Activated CD4-positive, CD25-positive, alpha-beta regulatory T cell (primary cell): ENCODE measurements at places on chromosomes 3 and 15.

DNA sequence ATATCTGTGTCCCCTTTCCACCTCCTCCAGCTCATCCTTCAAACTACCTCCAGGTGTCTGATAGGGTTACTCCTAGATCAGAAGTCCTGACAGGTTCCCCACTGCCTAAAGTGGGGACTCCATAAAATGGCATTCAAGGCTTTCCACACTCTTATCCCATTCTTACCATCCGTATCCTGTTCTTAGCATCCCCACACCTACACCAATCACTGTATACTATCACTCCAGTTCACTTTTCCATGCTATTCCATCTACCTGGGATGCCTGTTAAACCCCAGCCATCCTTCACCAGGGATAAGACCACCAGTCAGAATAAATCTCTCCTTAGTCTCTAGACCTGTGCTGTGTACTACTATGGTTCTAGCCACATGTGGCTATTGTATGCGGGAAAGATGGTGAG is 19.1 kb downstream of the SSR3 start:
- DNase-seq, result no peak

DNA sequence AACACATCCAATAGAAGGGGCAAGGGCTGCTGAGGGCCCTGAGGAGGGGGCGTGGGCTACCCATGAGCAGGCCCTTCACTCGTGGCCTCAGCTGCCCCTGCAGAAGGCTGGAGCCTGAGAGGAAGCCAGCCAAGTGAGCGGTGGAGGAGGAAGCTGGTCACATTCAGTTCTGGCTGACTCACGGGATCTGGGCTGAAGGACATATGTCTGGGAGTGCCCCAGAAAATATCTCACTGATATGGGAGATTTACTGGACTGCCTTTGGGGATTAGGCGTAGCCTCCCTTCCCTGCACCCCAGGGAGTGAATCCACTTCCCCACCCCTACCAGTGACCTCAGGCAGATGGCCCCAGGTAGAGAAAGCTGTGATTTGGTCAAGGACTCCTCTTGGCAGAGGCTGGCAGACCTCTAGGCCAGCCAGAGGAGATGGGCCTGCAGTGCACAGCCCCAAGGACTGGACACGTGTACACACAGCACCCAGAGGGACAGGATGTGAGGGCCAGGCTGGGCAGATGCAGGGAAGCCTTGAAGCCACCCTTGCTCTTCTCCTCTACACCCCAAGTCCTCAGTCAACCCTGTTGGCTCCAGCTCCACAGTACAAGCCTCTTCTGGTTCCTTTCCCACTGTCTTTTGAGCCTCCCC is 14.2 kb upstream of the ANKDD1A start:
- DNase-seq, result no peak

- DNase-seq, result no peak
These were observed 222.3 kb upstream of the THBS1 start for GRCh38 chr15:39358441-39359041.

DNA sequence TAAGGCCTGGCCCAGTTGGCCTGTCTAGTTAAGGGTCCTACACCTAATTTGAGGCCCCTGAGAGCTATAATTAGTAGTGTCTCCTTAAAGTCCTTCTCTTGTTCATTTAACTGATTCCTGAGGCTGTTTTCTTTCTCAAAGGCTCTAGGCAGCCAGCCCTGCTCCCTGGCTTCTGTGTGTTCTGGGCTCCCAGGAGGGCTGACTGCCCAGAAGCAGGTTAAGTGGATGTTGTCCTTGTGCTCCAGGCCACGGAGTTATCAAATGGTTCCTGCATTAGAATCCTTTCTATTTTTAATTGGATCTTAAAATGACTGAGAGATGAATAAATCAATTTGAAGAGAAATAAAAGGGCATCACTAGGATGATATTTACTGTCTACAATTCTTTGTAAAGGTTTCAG is 140.0 kb downstream of the SNRK start:
- DNase-seq, result no peak

DNA sequence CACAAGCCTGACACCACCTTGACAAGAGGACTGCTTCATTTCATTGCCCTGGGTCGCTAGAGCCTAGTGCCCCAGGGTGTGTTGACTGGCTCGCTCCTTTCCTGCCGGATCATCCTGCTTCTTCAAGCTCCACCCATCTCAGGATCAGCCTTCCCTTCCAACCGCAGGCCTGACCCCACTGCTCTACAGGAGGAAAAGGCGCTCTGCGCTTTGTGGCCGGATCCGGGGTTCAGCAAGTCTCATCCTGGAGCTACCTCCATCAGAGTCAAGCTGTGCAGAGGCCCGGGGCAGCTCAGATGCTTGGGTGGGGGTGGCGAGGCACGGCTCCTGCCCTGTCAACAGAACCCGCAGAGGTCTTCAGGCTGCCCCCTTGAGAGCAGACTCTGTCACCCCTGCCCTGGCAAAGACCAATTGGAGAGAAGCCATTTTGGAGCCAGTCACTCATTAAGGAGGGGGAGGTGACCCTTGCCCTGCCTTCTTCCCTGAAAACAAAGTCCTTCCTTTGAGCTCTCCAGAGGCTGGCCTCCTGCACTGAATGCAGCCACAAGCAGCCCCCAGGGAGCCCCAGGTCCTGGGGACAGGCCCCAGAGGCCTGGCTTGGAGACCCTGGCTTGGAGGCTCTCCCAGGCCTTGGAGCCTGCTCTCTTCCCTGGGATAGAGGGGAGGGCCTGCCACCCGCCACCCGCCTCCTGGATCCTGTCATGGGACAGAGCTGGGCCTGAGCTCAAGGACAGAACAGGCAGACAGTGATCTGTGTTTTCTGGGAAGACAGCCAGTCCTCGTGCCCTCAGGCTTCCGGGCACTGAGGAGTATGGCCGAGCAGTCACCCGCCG is 80.3 kb downstream of the CPN2 start:
- DNase-seq, result no peak

- DNase-seq, result no peak
These were observed 1.0 kb downstream of the C3orf38 start for GRCh38 chr3:88150806-88151205.

DNA sequence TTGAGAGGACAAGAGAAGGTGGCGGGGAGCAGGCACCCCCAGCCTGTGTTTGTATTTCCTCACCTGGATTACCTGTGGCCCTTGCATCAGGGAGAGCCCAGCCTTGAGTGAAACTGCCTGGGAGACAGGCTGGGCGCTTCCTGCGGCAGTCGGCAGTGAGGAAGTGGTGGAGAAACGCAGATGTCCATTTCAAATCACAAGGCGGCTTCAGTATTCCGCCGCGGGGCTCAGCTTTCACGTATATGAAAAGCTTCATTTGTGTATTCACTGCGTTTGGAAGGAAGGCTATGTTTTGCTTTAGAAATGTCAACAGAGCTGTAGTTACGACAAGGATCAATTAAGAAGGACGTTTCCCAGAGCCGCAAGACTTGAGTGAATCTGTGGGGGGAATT is 167.4 kb upstream of the CTDSPL start:
- DNase-seq, result no peak

DNA sequence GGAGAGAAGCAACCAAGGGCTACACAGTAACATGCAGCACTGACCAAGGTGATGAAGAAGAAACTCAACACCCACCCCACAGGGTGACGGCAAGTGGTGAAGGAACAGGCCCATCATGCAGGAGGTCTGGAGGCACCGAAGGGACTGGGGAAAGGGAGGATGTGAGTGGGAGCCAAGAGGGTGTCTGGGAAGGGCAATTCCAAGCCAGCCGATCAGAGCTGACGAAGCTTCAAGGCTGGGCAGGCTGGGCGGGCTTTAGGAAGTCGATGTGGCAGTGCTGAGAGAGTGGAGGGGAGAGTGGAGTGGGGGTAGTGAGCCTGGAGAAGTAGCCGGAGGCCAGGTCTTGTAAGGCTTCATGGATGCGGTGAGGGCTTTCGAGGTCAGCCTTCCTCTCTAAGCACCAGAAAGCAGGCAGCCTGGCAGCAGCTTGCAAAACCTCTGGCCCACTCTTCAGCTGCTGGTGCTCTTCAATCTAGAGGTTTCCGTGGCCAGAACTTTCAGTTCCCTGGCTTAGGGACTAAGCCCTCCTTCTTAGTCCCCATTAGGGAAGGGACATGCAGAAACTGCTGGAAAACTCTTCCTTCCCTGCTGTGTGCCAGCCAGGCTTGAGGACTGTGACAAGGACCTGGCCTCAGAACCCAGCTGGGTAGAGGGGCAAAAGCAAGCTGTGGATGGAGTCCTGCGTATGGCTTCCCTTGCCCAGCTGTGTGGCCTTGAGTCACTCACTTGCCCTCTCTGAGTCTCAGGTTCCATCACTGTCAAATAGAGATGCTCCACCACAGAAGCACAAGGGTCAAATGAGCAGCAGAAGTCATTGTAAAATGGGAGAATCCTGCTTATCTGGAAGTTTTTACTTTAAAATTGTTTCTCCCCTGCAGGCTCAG is 72.1 kb downstream of the TLE3 start:
- no peak for DNase-seq

- DNase-seq, result no peak
These were observed 173.6 kb downstream of the UACA start for GRCh38 chr15:70589728-70590127.
